Vagina (tissue), 2 donors: ENCODE measurements at places on chromosomes 4 and X.

GRCh38 chr4:26785810-26786209, 74.8 kb upstream of the STIM2 start:
- DNase-seq, result no peak

GRCh38 chrX:149871940-149872339, 9.0 kb upstream of the MAGEA8 start:
- no peak for DNase-seq

DNA sequence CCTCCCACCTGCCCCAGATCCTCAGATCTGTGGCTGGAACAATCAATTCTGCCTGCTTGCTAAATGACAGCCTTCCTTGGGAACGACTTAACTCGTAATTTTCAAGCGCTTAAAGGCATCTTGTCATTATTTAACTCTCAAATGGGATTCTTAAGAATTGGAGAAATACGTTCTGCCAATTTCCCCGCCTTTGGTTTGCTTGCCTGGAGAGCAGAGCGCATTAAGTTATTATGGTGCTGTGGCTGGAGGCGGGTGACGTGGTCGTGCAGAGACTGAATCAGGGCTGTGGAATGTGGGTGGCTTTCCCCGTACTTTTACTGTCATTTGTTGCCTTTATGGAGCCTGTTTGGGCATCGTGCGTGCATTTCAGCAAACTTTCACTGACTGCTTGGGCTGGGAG, 78.9 kb upstream of the PSAPL1 start:
- no peak for DNase-seq

- DNase-seq, result no peak
Observed at GRCh38 chrX:49915361-49916222, 6.8 kb upstream of the CLCN5 start.

DNA sequence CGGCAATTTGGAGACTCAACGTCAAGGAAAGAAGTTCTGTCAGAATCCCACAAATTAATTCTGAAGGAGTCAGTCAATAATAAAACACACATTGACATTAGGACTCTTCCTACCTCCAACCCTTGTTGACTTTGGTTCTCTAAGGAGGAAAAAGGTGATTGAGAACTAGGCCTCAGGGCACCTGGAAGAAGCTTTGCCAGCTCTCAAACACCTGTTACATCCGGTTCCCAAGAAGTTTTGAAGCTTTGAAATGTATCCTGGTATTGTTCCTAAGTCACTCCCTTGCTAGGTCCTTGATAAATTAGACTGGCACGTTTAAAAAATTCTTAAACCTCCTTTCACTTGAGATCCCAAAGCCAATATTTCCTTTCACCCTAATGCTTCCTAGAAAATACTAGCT, 1.7 kb upstream of the CCDC160 start:
- DNase-seq, result no peak

DNA sequence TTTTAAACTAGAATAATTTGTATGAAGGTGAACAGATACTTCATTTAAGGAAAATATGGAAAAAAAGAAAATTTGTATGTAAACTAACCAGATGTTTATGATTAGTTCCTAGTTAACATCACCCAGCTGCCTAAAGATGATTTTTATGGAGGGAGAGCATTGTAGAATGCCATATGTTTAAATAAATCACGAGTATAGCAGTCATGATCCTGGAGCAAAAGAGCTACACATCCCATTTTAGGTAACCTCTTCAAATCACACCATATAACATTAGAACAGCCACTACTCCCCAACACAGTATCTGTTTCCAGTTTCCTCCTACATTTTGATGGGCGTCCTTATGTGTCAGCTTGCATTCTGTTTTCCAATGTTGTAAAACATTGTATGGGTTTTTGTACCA, 571.9 kb upstream of the FAM241A start:
- DNase-seq, result no peak

- DNase-seq, result no peak
Observed at GRCh38 chr4:52952540-52952939, 90.4 kb downstream of the RASL11B start.

- no peak for DNase-seq
Observed at GRCh38 chr4:61379406-61379805, 179.3 kb downstream of the ADGRL3 start.

- no peak for DNase-seq
Observed at GRCh38 chr4:128225148-128225547, 62.5 kb downstream of the PGRMC2 start.

DNA sequence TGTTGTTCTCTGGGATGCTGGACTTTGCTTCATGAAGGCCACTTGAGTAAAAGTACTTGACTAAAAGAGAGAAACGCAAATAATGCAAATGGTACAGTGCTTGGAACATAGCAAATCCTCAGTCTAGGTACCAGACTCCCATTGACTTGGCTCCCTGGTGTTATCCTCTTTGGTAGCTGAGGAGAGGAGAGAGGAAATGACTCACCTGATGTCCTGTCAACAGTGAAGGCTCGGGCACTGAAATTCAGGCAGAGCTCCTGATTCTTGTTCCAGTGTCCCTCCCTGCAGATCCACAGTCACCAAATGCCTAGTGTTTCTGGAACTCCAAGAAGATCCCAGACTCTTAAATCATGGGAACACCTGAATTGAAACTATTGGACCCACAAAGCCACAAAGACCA, 22.5 kb upstream of the TCEAL4 start:
- no peak for DNase-seq

DNA sequence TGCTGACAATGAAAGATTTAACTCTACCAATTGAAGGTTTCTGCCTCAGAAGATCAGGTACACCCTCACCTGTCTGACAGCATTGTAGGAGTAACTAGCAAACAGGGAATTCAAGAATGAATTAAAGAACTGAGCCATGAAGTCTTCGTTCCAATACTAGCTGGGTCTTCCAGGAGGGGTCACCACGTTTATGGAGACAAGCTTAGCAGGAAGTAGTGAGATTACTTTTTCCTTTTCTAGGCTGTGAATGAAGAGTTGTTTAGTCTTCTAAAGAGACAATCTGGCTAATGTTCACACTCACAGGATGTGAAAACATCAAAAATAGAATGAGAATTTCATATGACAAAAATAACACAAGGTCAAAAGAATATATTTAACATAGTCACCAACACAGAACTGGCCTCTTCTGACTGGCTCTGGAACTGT, 54.9 kb downstream of the REELD1 start:
- DNase-seq, result no peak

DNA sequence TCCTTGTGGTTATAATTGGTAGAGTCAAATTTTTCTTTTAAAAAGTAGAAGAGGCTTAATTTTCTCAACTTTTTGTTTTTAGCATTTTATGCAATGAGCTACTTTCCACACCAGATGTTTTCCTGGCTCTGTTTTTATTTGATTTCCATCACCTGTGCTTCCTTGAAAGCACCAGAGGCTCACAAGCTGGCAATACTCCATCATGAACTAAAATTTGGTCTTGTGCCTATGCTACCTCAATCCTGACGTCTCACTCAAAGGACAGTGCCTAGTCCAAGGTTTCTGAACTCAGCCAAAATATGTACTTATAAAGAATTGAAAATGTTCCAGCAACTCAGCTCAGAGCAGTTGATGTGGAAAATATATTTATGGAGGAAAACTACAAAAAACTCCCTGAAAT, 914.0 kb upstream of the PRKX start:
- DNase-seq, result no peak
